H9 (cell line): ENCODE measurements at places on chromosomes 2 and 18.

GRCh38 chr2:8472545-8473323, 209.1 kb upstream of the ID2 start:
- no peaks in the 10 kb centered on the region for H3K4me1 ChIP-seq
- no peaks in the 10 kb centered on the region for H3K36me3 ChIP-seq
- DNase-seq: no peak
- H3K27ac ChIP-seq: no peak overlapping the region

GRCh38 chr2:157971702-157972101, 95.6 kb upstream of the ACVR1 start:
- H3K27ac ChIP-seq: no peak overlapping the region
- no peak overlapping the region for H3K4me3 ChIP-seq
- no peaks in the 10 kb centered on the region for H3K4me1 ChIP-seq
- no peaks in the 10 kb centered on the region for H3K27me3 ChIP-seq
- DNase-seq: no peak
- H3K36me3 ChIP-seq: peaks cover 10% of the 10 kb centered on the region

DNA sequence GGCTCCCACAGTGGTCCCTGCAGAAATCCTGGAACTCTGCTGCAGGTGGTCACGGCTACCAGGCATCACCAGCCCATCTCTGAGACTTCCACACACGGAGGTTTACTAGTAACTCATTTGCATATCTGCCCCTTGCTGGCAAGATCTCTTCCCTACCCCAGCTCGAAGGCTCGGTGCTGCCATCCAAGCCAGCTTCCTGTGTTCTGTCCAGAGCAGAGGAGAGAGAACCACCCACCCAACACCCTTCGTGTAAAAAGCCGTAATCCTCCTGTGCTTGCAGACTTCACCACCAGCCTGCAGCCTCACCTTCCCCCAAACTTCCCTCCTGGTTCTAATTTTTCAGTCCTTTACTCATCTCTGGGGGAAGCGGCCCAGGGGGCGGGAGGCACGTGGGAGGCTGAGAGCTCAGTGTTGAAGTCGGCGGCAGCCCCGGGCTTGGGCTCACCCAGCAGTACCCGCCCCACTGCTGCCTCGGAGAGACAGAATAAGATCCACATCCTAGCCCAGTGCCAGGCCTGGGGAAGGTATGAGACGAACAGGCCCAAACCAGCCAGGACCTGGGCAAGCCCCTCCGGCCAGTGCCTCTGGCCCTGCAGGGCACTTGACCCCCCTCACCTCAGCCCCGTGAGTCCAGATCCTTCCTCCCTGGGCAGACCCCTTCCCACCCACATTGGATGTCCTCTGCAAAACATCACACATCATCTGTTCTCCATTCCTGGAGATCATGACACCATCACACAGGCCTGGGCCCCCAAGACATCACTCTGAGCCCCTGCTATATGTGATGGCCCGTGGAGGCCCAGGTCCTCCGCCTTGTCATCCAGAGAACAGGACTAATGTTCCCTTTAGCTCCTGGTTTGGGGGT, 145.8 kb upstream of the ID2 start:
- no peaks in the 10 kb centered on the region for H3K4me1 ChIP-seq
- H3K36me3 ChIP-seq: peaks cover 5% of the 10 kb centered on the region; the same call in 2 of the 3 replicates
- no peaks in the 10 kb centered on the region for H3K27me3 ChIP-seq
- no peak overlapping the region for H3K27ac ChIP-seq

GRCh38 chr2:202251494-202251893, 13.1 kb upstream of the SUMO1 start:
- H3K27ac ChIP-seq: no peak overlapping the region
- no peaks in the 10 kb centered on the region; the same call in 1 of the 2 replicates for H3K27me3 ChIP-seq

GRCh38 chr18:58201733-58202730, 158.0 kb downstream of the NEDD4L start:
- H3K27ac ChIP-seq: peak overlapping the region; percentile 22
- no peak for DNase-seq
- no peak overlapping the region for H3K4me3 ChIP-seq
- H3K4me1 ChIP-seq: peaks cover 17% of the 10 kb centered on the region; the same call in 1 of the 2 replicates
- no peaks in the 10 kb centered on the region for H3K27me3 ChIP-seq
